ENCODE measurements at places on chromosomes 5 and 9.

- DNase-seq = no peak
Measured at GRCh38 chr9:16276866-16277265, 593.6 kb downstream of the BNC2 start.

GRCh38 chr9:79008916-79009315, 562.8 kb upstream of the TLE4 start:
- no peak for DNase-seq

- DNase-seq = no peak
Measured at GRCh38 chr5:17852740-17853139, 218.5 kb downstream of the TAF11L14 start.

DNA sequence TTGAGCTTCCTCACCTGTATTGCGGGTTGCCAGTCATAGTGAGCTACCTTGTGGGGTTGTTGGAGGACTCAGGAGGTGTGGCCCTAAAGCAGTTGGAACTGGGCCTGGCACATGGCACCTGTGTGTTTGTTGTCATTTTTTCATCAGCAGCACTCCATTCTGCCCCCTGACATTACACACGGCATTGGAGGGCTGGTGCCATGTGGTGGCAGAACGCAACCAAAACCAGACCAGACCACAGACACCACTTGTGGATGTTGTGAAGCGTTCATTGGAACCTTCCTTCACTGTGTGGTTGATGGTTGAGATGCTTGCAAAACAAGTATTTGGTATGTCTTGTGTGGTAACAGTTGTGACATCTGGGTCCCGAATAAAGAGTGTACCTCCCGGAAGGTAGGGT, 113.2 kb upstream of the ERCC6L2 start:
- DNase-seq = no peak
